Activated CD8-positive, alpha-beta memory T cell treated with anti-CD3 and anti-CD28 coated beads for 24 hours (primary cell): ENCODE measurements at places on chromosomes 2 and 18.

GRCh38 chr2:60109744-60110143 lies 443.7 kb downstream of the BCL11A start:
- DNase-seq = no peak

GRCh38 chr2:202270487-202270886 lies 4.9 kb downstream of the NOP58 start:
- DNase-seq = no peak

- peak; percentile 46 for DNase-seq
These were observed 7.7 kb downstream of the SLC4A3 start for GRCh38 chr2:219634951-219635751.

GRCh38 chr2:171404261-171404660 lies 29.5 kb downstream of the METTL8 start:
- no peak for DNase-seq

- no peak for DNase-seq
These were observed 4.5 kb downstream of the SEMA4F start for GRCh38 chr2:74658516-74658915.

GRCh38 chr18:8841781-8842485 lies 136.6 kb downstream of the MTCL1 start:
- DNase-seq = no peak

- no peak for DNase-seq
These were observed 50.9 kb downstream of the HS1BP3 start for GRCh38 chr2:20599861-20600461.

- no peak for DNase-seq
These were observed 152.0 kb downstream of the KCNJ3 start for GRCh38 chr2:154850532-154850931.

GRCh38 chr2:241720560-241720959 lies 13.9 kb upstream of the D2HGDH start:
- no peak for DNase-seq
